ENCODE measurements at places on chromosomes 16 and 17.

DNA sequence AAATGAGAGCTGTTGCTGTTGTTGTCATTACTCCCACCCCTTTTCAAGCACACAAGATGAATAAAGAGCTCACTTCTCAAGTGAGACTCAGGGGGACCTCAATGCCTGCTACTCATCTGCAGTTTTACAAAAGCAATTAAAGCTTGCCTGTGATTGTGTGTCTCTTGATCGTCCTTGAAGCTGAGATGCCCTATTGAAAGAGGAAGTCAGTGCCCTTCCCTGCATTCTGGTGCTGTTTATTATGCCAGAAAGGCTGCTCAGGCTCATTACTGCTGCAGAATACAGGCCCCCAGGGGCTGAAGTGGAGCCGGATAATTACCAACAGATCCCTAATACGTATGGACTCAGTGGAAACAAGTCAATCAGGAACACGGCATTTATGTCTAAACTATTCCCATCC is 147.2 kb downstream of the HS3ST2 start:
- DNase-seq: no peak

GRCh38 chr17:47704116-47704515 is 10.2 kb downstream of the TBKBP1 start:
- no peak for DNase-seq

GRCh38 chr17:61486135-61487120 is 34.2 kb downstream of the TBX4 start:
- no peak for DNase-seq

- no peak for DNase-seq
Observed at GRCh38 chr16:57043248-57043647, 49.1 kb upstream of the CPNE2 start.

- DNase-seq: no peak
Observed at GRCh38 chr17:43648916-43649315, 12.8 kb downstream of the MEOX1 start.

GRCh38 chr16:86573215-86573614 is 5.1 kb upstream of the FOXL1 start:
- peak; percentile 21 for DNase-seq
